ENCODE measurements at places on chromosomes 6 and 20.

DNA sequence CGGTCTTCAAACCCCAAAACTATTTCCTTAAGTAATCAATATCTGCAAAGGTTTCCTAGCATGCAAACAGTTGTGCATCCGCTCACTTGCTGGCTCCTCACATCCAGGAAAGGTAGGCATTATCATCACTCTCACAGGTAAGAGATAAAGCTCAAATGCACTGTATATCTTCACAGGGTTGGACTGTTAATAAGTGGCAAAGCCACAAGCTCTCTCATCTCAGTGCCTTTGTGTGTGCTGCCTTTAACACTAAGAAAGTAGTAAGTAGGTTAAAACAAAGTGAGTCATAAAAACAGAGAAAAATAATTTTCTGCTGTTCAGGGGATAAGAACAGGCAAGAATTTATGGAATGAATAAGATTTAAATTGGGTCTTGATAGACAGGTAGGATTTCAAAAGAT lies 21.3 kb downstream of the MAN1A1 start:
- DNase-seq = no peak

DNA sequence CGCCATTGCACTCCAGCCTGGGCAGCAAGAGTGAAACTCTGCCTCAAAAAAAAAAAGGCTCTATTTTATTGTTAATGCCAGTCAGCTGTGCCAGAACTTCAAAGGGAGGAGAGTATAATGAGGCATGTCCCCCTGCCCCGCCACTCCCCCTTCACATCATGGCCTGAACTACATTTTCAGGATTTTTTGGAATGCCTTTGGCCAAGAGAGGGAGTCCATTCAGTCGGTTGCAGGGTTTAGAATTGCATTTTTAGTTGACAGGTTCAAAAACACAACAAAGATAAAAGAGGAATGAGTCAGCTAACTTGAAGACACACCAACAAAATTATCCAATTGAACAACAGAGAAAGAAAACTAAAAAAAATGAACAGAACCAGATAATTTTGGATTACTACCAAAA lies 59.1 kb downstream of the CEP43 start:
- DNase-seq = no peak

DNA sequence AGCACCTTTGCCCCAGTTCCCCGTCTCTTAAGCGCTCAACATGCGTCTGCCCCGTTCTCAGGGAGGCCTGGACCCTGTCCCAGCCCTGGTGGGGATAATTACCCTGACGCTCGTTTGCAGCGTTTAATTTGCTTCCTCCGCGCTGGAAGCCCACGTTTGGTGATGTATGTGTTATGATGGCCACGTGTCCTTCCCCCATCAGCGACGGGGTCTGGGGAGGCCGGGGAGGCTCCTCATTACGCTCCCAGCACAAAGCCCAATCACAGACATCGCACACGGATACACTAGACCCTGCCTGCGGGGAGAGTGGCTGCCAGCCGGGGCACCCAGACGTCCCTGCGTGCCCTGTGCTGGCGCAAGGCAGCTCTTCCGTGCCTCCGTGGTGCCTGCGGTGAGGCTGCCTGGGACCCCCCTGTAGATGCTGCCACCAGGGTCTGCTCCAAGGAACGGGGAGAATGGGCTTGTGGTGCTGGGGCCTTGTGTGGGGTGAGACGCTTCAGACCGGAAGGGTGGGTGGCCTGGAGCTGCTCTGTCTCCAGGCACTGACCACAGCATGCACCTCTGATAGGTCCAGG lies 10.2 kb upstream of the CHRNA4 start:
- DNase-seq = no peak

- no peak for DNase-seq
Measured at GRCh38 chr20:4297127-4297826, 281.9 kb upstream of the RNF24 start.

DNA sequence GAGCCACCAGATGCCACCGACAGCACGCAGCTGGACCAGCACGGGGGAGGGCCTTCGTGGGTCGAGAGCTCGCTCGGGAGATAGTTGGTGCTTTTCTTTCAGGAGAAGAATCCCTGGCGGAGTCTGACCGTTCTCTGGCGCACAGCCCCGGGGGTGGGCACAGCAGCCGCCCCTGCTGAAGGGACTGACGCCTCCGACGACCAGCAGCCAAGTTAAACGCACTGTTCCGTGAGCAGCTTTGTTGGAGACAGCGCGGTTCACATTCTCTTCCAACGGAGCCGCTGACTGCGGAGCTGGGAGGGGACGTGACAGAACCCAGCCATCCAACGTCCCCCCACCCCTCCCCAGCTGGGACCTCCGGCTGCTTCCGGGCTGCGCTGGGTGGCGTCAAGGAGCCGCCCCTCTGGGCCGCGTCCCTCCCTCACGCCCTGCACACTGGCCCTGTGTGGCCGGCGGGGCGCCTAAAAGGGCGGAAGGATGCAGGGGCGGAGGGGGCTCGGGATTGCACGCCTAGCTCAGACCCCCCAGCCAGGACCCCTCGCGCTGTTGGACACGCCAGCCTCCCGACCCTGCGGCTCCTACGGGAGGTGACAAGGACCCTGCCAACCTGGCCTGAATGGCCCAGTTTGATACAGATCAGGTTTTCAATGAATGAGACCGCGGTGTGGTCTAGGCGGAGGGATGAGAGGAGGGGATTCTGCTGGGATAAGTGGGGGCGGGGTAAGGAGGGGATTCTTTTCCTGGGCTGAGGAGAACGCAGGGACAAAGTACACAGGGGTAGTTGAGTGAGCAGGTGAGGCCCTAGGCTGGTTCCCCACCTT lies 36.4 kb upstream of the KHDC1 start:
- DNase-seq = no peak

DNA sequence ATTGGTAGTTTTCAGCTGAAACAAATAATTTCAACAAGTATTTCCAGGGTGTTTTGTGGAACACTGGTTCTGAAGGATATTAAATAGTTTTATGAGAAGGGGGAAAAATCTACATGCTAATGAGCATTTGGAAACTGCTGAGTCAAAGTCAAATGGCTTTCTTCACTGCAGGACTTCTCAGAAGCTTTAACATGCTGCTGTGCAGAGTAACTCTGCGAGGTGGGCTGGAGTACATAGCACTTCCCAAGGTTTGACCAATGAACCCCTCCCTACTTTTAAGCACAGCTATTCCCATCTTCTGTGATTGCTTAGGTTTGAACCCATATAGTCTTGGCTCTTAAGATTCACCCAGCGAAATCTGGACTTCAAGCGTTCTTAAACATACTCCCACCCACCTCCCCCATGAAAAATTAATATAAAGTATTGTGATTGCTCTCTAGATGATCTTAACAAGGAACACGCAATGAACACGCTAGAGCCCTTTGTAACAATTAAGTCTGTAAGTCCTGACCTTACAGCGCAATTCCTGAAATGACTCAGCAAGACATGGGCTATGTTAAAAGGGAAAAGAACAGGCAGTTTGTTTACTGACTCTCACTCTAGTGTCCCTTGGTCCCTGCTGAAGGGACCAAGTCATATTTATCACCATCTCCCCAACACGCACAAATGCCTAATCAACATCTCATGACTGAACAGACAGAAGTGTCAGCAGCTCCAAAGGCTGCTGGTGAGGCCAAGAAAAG lies 105.2 kb downstream of the NFATC2 start:
- DNase-seq = no peak

DNA sequence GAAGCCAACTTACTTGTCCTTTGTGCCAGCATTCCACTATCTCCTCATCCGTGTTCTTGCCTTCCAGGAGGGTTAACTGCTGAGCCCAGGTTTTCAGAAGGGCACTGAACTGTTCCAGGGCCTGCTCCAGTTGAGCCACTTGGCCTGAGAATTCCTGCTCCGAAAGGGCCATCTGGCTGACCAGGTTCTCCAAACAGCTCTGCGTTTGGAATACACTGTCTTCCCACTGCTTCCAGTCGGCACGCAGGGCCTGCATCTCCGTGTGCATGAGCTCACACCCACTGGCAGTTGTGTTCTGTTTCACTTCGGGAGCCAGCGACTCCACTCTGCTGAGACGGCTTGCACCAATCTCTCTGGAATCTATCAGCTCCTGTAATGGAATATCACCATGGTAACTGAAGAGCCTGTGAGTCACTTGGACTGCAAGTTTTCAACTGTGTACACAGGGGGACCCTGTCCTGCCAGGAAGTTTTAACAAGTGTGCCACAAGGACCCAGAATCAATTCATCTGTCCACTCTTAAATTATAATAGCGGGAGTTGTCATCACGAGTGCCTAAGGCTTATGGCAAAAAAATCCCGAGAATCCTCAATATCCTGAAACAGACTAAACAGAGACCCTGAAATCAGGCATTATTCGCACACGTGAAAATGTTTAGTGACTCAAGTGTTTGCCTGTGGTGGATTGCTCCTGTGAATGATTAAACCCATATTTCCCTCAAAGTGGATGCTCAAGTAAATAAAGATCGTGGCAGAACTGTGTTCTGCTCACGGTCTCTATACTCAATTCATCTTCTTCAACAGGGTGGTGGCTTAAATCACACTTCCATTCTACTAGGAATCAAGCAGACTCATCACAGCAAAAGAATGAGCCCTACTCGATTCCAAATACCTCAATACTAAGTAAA lies 255.9 kb downstream of the SYNE1 start:
- no peak for DNase-seq

DNA sequence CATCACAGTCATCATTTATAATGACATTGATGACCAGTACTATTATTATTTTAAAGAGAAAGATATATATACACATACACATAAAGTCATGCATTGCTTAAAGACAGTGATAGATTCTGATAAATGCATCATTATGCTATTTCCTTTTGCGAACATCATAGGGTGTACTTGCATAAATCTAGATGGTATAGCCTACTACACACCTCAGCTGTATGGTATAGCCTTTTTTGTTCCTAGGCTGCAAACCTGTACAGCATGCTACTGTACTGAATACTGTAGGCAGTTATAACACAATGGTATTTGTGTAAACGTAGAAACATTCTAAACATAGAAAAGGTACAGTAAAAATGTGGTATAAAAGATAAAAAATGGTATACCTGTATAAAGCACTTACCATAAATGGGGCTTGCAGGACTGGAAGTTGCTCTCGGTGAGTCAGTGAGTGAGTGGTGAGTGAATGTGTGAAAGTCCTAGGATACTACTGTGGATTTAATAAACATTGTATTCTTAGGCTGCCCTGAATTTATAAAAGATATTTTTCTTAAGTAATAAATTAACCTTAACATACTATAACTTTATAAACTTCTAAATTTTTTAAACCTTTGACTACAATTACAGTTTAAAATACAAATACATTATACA lies 23.9 kb downstream of the QKI start:
- no peak for DNase-seq

GRCh38 chr6:41719436-41720261 lies 15.8 kb downstream of the TFEB start:
- DNase-seq = no peak

GRCh38 chr6:118844915-118845314 lies 49.0 kb upstream of the ASF1A start:
- no peak for DNase-seq

DNA sequence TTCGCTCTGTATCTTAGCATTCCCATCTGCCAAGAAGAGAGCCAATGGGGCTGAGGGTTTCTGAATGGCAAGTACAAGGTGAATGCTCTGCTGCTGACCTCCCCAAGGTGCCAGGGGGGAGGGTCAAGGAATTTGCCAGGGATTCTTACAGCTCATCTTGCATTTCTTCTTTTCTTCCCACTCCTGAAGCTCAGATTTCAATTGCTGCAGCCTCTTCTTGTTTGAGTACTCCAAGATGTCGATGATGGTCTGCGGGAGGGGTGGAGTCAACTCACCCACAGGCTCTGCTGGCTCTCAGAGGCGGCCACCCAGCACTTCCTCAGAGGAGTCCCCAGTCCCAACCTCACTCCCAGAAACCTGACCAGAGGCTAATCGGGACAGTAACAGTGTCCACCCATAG lies 12.4 kb downstream of the C20orf96 start:
- DNase-seq = no peak

DNA sequence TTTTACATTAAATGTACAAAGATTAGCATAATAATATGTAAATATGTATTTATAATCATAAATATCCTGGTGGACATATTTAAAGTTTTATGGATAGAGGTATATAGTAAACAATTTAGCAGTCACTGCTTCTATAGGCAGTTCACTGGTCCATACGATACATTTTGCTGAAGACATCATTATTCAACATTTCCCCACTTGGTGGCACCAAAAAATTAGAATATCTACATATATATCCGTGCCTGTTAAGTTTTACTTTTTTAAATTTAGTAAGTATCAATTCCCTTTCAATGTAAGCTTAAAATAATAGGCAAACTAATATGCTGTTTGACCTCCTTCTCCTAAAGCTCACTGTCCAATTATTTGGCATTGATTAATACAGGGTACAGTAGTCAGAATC lies 64.2 kb downstream of the LMBRD1 start:
- DNase-seq = no peak

GRCh38 chr6:110689275-110689935 lies 125.9 kb downstream of the CDK19 start:
- no peak for DNase-seq

DNA sequence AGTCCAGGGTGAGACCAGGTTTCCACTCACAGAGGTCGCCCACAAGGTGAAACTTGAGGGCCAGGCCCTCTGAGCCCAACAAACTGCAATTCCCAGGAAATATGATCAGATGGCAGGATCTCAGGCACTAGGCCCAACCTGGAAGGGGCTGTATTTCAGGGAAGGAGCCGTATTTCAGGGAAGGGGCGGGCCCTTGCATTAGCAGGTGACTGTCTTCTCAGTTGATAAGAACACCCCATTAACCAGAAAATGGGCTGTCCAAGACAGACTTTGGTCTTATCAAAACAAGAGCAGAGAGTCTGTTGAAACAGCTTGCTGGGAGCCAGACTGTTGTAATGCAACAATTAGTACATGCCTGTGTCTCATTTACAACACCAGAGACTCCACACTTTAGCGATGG lies 10.9 kb upstream of the BNIP5 start:
- DNase-seq = no peak

DNA sequence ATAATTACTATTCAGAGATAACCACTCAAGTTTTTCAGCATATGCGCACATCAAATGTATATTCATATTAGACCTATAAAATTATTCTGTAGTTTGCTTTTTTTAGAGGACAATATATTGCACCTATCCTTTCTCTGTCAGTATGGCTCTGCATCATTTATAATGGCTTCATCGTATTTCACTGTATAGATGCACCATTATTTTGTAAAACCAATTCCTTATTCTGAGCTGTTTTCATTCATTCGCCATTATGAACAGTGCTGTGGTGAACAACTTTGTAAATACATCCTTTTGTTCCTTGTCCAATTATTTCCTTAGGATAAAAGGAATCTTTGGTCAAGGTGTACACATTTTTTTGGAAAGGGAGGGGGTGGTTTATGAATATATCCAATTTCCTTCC lies 29.2 kb upstream of the BCAS4 start:
- no peak for DNase-seq

GRCh38 chr20:40749985-40750506 lies 61.0 kb upstream of the MAFB start:
- no peak for DNase-seq

GRCh38 chr6:153564803-153565202 lies 433.7 kb upstream of the RGS17 start:
- no peak for DNase-seq

GRCh38 chr6:31814677-31815024 lies 432 bp downstream of the HSPA1L start:
- DNase-seq = no peak

DNA sequence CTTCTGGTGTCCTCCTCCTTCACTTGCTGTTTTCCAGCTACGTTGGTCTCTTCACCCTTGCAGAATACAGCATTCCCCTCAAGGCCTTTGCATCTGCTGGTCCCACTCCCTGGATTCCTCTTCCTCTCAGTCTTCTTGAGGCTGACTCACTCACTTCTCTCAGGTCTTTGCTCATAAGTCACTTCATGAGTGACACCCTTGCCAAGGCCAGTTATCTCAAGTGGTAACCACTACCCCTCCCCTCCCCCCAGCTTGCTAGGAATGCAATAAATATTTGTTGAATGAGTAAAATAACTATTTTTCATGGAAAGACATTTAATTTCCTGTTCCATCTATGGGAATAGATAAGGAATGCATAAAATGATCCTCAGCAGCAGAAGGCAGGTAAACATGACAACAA lies 131.7 kb downstream of the PLCB4 start:
- no peak for DNase-seq
